ENCODE measurements at places on chromosomes 3 and 15.

DNA sequence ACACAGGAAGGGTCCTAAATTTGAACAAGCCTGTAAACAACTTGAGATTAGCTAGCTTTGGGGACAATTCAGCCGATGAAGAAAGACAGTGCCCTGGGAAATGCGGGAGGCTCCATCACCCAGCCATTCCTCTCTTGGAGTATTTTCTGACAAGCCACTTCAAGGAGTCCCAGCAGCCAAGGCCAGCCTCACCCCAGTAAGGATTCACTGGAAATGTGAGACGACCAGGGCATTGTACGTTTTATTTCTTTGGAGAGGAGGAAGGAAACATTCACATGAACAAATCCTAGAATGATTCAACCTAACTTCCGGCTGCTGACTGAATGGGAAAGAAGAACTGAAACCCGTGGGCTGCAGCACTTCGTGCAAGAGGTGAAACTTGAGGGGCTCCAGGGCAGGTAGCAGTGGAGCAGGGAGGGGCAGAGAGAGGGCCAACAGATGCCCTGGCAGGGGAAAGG lies 116.4 kb upstream of the ARHGEF3 start:
- DNase-seq: no peak

DNA sequence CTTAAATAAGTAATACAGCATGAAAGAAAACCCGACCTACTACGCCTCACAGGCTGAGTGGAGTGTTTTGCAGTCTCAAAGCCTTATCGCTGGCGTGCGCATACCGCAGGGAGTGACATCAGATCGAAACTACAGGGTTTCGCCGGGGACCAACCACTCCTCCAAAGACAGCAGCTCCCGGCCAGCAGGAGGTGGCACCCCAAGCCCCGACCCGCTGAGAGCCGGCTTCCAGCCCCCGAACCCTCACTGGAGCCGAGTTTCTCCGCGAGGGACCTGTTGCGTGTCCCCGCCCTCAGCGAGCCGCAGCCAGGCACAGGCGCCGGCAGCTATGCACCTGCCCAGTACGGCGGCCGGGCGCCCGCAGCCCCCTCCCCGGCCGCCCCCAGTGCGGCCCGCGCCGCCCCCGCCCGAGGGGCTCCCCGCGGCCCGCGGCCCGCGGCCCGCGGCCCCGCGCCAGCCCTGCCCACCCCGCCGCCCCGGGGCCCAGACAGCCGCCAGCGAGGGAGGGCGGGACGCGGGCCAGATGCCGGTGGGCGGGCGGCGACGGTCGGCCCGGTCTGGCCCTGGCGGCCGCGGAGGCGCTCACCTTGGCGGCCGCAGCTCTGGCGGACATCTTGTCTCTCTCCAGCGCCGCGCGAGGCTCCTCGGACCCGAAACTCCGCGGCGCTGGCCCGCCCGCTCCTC lies 710 bp downstream of the TJP1 start:
- DNase-seq: peak; percentile 4

DNA sequence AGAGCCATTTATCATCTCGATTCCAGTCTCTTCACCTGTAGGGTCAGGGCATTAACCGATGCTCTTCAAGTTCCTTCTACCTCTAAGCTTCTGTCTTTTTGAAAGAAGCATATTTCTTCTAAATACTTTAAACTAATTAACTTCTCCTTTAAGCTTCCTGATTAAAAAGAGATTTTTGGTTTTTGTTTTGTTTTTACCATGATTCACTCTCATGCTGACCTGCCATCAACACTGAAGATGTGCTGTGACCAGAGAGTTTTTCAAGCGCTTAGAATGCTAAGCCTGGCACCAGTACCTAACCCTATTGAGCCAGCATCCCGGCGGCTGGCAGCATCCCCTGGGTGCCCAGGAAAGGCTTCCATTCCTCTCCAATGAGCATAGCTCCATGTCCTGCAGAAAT lies 89.3 kb downstream of the FOXP1 start:
- no peak for DNase-seq

GRCh38 chr15:98076021-98076816 lies 115.7 kb downstream of the ARRDC4 start:
- no peak for DNase-seq

GRCh38 chr15:39881790-39882189 lies 38.3 kb downstream of the GPR176 start:
- DNase-seq: no peak

DNA sequence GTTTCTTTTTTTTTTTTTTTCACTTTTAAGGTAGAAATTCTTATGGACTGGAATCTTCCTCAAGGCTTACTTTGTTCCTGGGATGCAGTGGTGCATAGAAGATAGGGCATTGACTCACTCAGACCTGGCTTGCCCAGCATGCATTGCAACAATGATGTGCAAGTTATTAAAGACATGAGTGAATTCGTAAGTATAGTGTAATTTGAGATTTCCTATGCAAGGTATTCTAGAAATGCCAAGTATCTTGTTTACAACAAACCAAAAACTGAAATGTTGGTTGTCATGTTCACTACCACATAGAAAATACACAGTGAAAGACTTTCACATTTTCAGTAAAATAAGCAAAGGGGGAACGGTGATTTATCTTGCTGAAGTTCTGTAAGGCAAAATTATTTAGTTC lies 56.5 kb upstream of the FNDC3B start:
- DNase-seq: no peak

DNA sequence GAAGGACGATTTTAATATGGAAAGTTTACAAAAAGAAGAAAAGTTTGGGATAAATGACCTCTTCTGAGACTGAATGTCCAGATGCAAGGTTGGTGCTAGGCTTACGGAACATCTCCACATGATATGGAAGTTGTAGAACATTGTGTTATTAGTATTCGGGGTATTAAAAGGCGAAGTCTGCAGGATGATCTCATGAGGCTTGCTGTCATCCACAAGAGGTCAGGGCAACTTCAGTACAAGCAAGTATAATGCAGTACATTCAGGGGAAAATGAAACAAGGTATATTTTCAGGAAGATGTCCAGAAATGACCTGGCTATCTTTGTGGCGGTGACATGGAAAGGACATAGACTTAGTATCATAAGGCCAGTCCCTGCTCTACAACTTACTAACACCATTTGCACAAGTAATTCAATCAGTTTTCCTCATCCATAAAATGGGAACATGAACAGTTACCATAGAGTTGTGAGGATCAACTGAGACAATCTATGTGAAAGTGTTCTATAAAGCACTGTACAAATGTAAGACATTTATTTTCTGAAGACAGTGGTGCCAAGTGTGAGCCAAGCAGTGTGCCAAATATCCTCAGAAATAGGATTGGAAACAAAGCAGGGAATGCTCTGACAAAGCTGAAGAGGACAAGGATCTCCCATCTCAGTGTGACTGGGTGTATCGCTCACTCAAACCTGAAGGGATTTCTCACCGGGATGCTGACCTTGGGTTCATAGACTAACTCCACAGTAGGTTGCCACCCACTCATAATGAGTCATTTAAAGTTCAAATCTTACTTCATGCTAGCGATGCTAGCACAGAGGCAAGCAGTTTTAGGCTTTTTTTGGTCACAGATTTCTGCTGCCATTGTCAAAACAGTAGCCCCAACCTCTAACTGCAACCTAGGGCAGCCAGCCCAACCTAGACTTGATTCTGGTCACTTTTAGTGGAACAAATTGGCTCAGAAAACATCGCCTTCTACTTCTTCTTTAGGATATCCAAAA lies 118.3 kb downstream of the TIGIT start:
- DNase-seq: peak; percentile 61

DNA sequence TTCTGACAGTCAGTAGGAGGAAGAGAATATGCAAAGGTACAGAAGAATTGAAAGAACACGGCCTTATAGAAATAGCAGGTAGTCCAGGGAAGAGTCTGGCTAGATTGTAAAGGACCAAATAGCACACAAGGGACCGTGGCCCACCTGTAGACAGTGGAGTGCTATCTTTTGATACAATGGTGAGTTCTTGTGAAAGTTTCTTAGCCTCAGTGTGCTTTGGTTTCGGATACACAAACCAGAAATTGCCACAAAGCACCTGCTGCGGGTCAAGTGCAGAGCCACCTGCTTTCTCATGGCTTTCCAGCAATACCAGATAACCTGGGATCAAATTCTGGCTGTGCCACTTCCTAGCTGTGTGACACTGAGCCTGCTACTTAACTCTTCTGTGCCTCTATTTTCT lies 36.6 kb upstream of the TUBGCP5 start:
- no peak for DNase-seq

DNA sequence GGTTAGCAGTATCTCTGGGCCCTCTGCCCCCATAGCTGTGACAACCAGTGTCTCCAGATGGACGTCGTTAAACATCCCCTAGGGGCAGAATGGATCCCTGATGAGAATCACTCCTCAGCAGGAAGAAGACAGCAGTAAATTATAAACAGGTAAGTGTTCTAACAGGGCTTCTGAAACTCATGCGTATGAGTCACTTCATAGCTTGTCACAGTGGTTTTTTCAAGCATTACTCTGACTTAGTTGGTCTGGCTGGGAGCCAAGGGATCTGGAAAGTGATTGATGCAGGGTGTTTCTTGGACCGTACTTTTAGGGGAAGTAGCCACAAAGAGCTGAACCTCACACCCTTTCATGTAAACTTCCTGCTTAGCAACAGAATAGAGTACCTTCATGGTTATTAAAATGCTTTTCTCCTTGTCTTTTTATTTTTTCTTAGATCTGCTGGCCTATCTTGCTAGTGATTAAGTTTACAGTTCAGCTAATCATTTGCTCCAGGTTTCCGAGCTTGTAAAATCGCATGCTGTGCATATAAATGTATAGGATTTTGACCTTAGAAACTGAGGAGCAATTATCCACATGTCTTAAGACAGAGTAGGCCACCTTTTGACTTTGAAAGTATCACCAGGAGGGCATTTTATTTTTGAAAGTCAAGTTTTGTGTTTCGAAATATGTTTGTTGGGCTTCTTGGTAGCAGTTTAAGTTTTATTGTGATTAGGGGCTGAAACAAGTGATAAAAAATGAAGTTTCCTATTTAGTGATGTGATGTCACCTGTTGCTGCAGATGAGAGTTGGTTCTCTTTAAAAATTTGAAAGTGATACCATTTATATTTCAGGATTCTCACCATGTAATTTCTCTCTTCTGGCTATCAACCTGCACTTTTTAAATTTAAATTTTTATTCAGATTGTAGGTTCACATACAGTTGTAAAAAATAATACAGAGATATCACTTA lies 333.9 kb downstream of the PTPRG start:
- DNase-seq: peak; percentile 90

DNA sequence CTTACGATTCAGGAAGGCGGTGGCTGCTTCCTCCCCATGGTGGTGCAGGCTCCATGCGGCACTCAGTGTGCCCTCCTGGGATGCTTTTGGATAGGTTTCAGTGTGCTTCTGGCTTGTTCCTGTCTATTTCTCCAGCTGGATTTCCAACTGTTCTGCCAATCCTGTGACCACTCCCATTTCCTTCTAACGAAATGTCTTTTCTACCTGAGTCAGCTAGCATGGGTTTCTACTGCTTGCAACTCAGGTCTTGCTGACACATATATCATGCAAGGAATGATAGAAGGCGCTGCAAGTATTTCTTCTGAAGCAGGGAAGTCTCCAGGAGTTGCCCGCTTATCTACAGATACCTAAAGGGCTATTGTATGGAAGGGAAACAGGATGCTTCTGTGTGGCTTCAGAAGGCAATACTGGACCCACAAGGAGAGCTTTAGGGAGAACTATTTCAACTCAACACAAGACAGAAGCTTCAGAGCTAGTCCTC lies 244.4 kb downstream of the OPA1 start:
- no peak for DNase-seq

- DNase-seq: no peak
Measured at GRCh38 chr3:46907271-46907670, 29.8 kb downstream of the PTH1R start.
